ENCODE measurements at places on chromosomes 2 and 18.

GRCh38 chr2:8452296-8452695 is 229.6 kb upstream of the ID2 start:
- DNase-seq: no peak

DNA sequence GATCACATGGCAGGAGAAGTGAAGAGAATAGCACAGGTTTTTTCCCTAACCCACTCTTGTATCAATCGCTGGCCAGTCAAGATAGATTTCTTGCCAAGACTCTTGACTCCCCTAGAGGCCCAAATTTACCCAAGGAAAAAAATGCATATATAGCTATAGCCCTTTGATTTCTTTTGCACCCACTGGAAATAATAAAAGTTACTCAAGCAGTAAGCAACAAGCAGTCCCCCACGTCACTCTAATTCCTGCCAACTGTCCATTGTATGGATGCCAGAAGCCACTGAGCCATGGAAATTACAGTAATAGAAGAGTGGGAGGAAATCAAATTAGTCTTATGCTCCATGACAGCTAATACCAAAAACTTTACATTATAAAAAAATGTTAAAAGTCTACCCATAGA is 125.3 kb upstream of the SLC39A10 start:
- DNase-seq: no peak

DNA sequence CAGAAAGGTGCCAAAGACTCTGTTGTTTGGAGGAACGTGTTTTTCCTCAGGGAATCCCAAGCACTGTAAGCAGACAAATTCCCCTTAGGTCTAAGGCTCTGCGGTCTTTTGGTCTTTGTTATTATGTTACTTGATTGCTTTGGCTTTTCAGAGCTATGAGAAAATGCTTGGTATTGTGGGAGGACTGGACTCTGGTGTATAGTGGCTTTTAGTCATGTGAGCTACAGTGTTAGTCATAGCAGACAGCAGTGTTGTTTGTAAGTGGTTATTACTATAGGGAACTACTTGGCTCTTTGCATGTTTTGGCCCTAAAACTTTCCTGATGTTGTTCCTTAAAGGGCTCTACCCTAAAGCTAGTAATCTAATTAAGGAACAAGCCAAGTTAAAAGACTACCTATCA is 956.2 kb upstream of the LRATD1 start:
- no peak for DNase-seq

DNA sequence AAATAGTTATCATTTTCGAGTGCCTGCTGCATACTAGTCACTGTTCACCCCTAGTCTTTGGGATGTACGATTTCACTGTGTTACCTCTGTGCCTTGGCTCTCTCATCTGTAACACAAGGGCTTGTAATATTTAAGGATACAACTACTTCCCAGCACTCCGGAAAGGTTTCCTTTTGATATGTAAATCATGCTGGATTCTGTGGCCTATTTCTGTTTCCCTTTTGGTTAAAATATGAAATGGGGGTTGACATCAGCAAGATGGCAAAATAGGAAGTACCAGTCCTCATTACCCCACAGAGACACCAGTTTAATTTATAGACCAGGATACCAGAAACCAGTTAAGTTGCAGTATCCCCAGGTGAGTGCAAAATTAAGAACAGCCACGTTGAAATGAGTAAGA is 23.5 kb downstream of the PSMG2 start:
- no peak for DNase-seq

DNA sequence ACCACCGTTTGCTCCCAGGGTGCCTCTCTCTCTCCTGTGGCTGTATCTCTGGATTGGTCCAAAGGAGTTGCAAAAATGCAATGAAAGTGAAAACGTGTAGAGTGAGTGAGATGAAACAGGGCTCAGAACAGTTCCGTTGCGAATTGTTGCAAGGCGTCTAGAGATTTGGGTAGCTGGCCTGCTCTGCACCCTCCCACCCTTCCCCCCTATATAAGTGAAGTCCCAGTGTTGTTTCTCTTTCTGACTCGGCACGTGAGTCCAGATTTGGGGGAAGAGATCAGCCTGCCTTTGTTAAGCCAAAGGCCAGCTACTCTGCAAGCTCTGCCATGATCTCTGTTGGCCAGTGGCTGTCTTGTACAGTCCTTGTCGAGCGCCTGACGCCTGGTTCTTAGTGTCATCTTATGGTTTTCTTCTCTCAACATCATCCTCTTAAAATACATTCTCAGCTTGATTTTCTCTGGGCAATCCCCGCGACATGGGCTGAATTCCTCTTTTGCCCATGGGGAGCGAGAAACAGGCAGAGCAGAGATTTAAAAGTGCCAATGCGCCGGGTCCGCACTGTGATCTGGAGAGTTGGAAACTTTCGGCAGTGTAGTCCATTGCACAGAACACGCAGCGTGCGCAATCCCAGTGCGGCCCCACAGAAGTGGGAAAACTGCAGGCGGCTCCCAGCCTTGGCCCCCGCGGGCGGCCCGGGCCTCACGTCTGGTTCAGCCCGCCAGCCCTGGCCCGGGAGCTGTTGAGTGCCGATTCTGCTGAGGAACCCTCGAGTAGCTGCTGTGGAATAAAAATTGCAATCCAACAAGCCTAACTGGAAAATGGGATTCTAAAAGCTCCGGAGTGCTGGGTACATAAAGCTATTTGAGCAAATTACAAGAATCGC is 9.3 kb downstream of the MEIS1 start:
- DNase-seq: no peak

- DNase-seq: no peak
Measured at GRCh38 chr2:126877861-126878565, 20.7 kb upstream of the TEX51 start.
